ENCODE measurements at places on chromosomes 3 and 15.
A peak's percentile ranks its signal among the peaks of the same experiment; 100 is the strongest.

GRCh38 chr15:69972436-69972835 lies 125.3 kb downstream of the TLE3 start:
- DNase-seq: no peak

DNA sequence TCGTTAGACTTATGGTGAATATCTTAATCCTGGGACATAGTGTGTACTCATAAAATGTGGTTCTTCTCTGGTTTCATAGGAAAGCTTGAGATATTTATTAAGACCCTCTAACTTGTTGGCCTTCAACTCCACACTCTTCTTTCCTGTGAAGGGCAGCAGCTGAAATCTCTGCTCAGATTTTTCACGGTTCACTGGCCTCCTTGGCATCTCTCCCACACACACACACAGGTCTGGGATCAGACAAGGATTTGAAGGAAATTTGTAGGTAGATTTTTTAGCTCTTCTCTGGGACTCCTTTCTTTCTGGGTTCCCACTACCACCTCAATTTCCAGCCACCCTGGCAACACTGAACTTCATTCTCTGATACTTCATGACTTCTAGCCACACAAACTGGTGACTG lies 70.2 kb downstream of the MYRIP start:
- no peak for DNase-seq

- no peak for DNase-seq
These were observed 21.0 kb downstream of the PRICKLE2 start for GRCh38 chr3:64203969-64204908.

DNA sequence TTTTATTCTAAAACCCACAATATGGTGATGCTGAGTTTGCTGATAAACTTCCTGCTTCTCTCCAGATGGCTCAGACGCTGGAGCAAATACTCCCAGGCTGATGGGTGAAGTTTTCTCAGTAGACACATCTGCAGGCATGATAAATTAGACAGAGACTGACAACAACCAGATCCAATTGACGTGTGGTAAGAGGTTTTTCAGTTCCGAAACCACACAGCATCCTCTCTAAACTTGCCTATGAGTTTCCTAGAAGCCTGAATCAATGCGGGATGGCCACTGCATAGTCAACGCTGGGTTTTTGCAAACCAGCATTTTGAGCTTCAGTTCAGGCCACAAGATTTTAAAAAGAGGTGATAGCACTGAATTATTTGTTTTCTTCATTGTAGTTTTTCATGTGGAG lies 360.3 kb upstream of the ARRDC4 start:
- DNase-seq: no peak

DNA sequence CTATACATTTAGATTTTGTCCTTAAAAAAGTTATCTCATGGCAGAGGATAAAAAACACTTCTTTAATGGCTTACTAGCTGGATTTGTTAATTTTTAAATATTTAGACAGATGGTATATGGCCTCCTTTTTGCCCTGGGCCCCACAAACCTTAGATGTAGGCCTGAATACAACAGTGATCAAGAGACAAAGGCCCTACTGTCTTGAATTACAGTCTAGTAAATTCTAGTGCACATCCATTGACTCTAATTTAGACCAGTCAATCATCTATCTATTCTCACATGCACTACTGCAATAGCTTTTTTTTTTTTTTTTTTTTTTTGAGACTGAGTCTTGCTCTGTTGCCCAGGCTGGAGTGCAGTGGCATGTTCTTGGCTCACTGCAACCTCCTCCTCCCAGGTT lies 452.8 kb downstream of the FHIT start:
- no peak for DNase-seq

DNA sequence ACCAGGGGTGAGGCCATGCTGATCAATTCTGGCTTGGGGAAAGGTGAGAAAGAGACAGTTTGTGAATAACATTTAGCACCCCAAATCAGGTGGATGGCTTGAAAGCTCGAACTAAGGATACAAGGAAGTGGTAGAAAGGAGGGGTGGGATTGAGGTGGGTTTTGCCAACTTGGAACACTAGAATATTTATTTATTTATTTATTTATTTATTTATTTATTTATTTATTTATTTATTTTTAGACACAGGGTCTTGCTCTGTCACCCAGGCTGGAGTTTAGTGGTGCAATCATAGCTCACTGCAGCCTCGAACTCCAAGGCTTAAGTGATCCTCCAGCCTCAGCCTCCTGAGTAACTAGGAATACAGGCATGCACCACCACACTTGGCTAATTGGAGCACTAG lies 31.0 kb upstream of the THSD4 start:
- no peak for DNase-seq

DNA sequence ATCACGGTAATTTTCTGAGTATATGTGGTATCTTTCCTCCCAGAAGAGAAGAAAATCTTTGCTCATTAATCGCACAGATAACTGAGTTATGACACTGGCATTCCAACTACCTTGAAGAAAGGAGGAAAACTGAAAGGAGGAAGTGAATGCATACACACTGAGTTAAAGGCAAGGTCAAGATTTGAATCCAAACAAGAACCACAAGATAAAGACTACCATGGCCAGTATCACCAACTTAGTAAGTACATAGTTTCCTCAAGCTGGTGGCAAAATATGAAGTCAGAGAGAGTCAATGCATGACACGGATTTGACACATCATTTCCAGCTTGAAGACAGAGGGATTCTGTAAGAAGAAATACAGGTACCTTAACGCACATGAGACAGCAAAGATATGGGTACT lies 287.5 kb downstream of the ULK4 start:
- no peak for DNase-seq

GRCh38 chr3:42830437-42831320 lies 21.4 kb downstream of the ACKR2 start:
- peak; percentile 11 for DNase-seq

- no peak for DNase-seq
These were observed 18.1 kb upstream of the DOCK3 start for GRCh38 chr3:50656417-50657195.

- DNase-seq: no peak
These were observed 30.7 kb downstream of the ANKDD1A start for GRCh38 chr15:64942356-64942755.

DNA sequence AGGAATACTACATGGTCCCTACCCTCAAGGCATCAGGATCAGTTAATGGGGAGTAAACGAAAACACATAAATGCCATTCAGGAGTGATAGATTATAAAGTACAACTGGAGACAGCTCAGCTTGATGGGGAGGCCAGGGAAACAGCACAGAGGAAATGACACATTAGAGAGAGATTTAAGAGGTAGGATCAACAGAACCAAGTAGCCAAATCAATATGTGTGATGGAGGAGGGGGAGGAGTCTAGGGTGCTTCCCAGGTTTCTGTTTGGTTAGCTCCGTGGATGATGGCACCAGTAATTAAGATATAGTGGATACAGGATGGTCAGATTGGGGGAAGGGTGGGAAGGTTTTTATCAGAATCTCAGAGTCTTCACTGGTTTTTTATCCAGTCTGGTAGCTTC lies 229.5 kb upstream of the ROPN1 start:
- DNase-seq: peak; percentile 46

DNA sequence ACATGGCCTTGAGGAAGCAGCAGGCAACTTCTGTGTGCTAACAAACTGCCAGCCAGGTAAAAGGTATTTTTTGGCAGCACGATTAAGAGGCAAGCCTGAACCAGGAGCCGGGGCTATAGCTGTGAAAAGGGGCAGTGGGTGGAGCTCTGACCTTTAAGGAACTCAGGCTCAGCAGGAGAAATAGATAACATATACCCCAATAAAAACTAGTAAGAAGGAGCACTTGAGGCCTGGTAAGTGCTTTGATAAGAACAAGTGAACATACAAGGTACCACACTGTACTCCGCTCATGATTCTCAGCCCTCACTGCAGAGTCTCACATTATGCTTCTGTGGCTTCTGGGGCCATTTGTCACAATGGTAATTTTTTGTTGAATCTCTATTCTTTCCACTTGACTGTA lies 5.4 kb downstream of the FYCO1 start:
- DNase-seq: no peak

DNA sequence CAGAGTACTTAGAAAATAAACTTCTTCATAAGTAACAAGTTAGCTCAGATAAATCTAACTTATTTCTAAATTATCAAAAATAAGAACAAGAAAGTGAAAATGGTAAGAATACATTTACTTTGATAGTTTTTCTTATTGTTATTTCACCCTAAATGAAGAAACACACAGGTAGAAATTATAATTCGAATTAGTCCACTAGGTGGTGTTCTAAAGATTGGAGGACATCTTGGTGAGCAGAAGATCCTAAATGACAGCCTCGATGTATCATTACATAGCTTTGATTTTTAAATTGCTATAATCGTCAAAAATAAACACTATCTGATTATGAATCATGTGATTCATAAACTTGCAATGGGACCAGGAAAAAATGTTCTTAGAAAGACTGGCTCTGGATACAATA lies 280.8 kb upstream of the UBE2E2 start:
- peak; percentile 23 for DNase-seq

DNA sequence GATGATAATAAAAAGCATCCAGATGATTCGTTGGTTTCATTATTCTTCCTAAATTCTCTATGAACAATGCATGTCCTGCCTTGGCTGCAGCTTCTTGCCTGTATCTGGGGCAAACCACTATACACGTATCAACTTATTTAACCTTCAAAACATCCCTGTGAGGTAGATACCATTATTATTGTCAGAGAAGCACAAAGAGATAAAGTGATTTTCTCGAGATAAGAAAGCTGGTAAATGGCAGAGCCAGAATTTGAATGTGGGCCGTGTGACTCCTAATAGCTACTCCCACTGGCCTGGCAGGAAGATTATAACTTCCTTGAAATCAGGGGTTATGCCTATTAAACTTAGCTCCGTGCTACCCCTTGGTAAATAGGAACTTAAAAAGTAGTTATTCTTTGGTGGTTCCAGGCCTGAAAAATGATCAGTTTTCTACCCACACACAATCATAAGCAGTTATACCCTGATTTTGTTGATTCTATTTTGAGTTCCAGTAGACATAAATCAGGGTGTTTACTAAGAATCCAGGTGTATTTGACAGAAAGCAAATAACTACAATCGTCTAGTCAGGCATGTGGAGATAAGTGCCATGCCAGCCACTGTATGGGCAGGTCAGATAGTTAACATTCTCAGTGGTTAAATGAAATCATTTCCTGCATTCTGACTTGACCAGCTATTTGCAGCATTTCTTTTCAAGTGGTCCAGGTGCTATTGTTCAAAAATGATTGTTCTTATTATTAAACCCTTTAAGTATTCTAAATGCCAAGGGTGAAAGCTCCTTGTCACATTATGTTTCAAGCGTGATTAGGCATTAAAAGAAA lies 99.2 kb upstream of the LRRN1 start:
- no peak for DNase-seq

- DNase-seq: no peak
These were observed 12.6 kb downstream of the FNDC3B start for GRCh38 chr3:172051957-172052354.

DNA sequence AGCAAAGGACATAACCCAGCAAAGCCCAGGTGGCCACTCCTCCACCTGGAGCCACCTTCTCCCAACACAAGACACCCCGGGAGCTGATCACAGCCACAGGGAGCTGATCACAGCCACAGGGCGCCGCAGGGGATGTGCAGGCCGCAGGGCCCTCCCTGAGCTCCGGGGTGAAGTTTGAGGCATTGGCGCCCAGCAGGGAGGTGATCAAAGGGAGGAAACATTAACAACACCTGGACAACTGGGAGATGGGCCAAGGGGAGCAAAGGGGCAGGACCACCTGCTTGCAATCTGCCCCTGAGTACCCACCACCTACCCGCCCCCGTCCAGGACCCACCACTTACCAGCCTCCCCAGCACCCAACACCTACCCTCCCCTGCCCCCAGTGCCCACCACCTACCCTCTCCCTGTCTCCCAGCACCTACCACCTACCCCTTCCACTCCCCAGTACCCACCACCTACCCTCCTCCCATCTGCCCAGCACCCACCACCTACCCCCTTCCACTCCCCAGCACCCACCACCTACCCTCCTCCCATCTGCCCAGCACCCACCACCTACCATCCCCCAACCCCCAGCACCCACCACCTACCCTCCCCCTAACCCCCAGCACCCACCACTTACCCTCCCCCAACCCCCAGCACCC lies 2.4 kb downstream of the UROC1 start:
- DNase-seq: no peak

DNA sequence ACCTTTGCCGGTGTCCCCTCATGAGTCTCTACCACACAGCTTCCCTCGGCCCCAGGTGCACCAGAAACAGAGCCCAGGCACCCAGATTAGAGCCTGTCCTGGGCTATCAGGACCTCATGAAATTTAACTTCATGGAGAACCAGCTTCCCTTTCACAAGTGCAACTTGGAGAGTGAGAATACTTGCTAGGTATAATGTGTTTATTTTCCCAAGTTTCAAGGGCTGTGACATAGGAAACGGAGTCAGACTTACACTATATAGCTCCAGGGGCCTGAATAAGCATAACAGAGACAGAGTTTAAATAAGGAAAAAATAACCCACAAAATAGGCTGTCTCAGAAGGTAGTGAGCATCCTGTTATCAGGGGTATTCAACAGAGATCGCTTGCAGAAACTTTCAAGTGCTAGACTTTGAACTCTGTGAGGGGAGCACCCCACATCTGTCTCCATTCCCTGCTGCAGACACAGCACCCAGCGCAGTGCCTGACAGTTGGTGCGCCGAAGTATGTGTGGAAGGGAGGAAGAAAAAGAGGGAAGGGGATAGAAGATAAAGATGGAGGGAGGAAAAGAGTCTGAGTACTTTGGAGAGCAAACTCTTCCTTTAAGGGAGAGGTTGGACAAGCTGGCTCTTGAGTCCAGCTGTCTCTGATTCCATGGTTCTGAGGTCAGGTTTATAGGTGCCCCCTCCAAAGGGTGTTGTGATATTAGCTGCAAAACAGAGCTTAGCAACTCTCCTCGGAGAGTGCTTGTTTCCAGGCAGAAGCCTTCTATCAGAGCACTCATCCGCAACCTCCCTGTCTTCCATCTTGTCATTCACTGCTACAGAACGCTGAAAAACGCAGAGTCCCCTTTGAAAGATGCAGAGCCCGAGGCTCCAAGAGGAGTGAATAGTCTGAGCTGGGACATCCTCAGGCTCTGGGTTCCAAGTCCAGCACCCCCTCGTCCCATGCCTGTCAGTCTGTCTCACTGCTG lies 84.8 kb downstream of the CPN2 start:
- no peak for DNase-seq

- DNase-seq: no peak
These were observed 127.4 kb downstream of the TMCC1 start for GRCh38 chr3:129766135-129766534.

- no peak for DNase-seq
These were observed 482.7 kb upstream of the MCTP2 start for GRCh38 chr15:93748710-93749109.
